Pulmonary artery endothelial cell (primary cell): ENCODE measurements at places on chromosomes 6 and 20. TPM values are rescaled to one million over a fixed set of nuclear protein-coding genes. Genes with fewer than 3 reads are reported as not detected.

DNA sequence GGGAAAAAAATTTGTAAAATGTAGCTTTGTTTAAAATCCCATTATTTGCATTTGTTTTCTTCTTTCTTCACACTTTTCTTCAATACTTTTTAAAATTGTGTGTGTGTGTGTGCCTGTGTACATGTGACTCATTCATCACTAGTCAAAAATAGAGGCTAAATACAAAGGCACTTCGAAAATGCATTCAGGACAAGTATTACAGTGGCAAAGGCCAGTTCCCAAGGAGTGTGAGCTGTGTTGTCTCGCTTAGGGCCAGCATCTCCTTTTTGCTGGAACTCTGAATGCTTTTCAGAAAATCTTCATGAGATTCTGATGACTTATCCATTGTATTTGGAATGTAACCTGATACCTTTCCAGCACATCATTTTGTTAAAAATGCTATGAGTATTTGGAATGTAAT is 288.5 kb upstream of the CNR1 start:
- DNase-seq, result no peak

DNA sequence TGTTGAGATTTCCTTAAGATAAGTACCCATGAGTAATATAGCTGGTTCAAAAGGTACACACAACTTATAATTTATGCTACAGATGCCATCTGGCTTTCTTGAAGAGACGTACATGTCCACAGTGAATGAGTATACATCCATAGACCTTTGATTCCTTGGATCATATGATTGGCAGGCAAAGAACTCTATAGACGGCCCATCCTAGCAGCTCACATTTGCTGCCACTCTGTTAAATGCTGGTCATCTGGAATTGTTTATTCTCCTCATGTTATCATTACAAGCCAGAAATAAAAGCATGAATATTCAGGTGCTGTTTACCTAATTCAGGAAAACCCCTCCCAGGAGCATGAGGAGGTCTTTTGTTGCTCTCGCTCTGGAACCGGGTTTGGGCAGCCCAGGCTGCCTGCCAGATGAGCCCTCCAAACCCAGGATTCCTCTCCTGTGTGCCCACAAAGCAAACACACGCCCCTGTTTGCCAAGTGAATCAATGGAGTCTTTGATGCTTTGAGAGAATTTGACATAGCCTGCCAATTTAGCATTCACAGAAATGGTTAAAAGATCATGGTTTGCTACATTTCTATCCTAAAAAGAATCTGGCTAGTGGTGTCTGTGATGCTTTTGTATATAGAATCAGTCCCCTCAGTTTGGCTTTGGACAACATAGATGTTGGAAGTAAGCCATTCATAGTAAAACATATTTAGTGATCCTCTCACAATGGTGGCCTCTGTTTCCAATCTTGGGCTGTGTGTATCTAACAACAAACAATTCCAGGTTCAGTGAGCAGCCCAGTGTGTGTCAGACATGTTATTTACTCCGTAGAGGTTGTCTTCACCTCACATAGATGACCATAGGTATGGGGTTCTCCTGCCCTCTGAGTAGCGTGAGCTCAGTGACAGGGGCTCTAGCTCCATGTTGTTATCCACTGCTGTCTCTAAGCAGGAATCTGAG is 17.5 kb upstream of the PLCG1 start:
- DNase-seq, result no peak

- no peak for DNase-seq
These were observed 429.6 kb downstream of the EPM2A start for GRCh38 chr6:145305670-145306069.

DNA sequence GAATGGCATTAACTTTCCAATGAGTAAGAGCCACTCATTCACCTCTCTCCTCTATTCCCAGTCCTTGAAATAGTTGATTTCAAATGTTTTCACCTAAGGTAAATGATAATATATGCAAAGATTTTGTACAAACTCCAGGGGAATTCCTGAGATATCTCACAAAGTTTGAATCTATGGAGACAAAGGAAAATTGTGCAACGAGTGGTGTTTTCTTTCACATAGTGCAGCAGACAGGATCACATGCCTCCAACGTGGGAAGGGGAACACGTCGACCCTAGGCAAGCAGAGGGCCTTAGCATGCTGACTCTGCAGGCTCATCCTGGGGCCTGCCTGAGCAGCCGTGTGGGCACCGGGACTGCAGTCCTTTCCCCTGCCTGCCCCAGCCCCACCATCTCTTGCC is 195.6 kb upstream of the THBS2 start:
- DNase-seq, result no peak

DNA sequence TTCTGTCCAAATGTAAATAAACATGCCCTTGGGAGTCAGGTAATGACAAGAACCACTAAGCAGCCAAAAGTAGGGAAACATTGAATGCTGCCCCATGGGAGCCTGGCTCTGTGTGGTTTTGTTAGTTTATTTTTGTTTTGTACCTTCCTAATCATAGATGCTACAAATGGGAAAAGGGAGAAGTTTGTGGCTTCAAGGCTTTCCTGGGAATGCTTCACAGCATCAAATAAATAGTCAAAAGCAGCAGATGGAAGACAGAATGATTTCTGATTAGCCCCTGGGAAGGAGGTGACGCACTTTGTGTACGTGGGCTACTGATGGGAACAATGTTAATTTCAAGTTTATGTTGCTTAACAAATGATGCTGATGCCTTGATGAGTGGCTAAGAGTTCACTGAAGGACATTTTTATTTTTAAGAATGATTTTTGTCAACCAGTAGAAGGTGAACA is 532.7 kb downstream of the BCKDHB start:
- no peak for DNase-seq

DNA sequence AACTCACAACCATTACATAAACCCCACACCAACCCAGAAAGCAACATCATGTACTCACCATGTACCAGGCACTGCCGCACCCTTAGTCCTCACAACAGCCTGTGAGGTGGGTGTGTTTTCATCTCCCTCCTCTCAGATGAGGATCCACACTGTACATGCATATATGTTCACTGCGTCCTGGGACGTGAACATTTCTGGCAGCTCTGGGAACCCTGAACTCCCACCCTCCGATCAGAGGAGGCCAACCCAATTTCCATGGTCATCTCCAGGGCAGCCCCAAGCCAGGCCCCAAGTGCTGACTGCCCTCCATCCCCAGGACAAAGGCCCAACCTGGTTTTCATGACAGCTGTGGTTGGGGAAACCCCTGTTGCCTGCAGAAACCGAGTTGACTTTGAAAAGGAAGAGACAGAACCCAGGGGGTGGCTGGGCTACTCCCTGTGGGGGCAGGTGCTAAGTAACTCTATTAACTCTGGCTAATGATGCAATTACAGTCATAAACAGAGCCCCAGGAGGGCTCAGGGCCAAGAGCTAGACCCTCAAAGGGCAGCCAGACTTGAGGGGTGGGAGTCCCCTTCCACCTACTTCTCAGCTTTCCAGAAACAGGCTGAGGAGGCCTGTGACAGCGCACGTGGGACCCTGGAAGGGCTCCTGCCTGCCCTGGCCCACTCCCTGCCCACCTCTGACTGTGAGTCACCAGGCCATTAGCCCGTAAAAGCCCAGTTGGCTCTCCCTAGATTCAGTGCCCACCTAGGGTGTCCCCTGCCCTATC is 2.6 kb downstream of the TFEB start:
- DNase-seq, result no peak

DNA sequence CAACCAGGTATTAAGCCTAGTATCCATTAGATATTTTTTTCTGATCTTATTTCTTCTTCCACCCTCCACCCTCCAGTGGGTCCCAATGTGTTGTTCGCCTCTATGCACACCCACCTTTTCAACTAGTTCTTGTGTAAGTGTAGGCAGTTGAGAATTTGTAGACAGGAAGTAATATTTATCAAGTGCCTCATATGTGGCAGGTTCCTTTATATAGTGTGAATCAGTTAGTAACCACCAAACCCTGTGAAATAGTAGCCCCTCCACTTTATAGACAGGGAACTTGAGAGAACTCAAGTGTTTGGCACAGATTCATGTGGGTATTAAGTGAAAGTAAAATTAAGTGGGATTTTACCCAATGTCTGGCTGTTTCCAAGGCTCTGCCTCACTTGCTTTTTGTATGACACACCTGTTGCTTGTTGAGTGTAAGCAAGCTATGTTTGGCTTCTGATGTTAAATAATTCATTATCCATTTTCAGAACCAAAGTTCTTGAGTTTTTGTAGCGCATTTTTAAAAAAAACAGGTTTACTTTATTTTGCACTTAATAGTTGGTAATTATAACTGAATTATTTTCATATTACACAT is 24.8 kb downstream of the AFDN start:
- no peak for DNase-seq

GRCh38 chr6:166443166-166443565 is 60.4 kb upstream of the MPC1 start:
- no peak for DNase-seq

DNA sequence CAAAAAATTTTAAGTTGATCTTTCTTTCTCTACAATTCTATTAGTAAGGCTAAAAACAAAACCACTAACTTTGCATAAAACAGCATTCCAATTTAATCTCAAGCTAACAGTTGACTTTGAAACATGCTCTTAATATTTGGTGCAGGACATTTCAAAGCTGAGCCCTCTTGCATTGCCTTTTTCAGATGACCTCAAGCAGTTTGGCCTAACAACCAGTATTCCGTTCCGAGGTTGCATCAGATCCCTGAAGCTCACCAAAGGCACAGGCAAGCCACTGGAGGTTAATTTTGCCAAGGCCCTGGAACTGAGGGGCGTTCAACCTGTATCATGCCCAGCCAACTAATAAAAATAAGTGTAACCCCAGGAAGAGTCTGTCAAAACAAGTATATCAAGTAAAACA is 194.0 kb downstream of the ARHGAP18 start:
- no peak for DNase-seq

GRCh38 chr6:33192105-33192646 is at the start of gene COL11A2:
Gene COL11A2, minus strand, starts transcription at chr6:33192467. Its CDS starts 227 bp downstream, at chr6:33192240.
- no peak for DNase-seq

DNA sequence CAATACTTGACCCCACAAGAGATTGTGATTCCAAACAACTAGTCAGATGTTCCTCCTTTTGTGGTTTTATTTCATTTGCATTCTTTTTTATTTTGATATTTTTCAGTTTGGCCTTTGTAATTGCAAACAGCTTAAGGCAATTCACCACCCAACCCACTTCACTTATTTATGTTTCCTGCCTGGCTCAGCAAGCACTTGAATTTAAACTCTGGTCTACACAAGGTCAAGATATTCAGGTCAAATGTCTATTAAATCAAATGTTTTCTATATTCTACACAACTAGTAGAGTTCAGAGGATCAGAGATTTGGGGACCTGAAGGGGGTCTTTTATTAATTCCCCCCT is 100.1 kb downstream of the SGK1 start:
- DNase-seq, result no peak

DNA sequence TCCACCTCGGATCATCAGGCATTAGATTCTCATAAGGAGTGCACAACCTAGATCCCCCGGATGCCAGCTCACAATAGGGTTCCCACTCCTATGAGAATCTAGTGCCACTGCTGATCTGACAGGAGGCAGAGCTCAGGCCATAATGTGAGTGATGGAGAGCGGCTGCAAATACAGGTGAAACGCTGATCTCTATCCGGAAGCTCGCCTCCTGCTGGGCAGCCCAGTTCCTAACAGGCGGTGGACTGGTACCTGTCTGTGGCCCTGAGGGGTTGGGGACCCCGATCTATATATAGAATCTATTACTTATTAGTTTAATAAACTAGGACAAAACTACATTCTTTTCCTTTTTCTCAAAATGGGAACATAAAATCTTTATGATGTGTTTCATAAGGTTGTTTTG is 741.9 kb downstream of the RFPL4B start:
- no peak for DNase-seq

- DNase-seq, result no peak
These were observed 48.6 kb upstream of the HTR1B start for GRCh38 chr6:77511860-77512259.

The HSPA1L gene
- total RNA-seq, result 0.53 and 1.9 TPM in 2 replicates

The UNC93A gene
- total RNA-seq, result not detected in 2 replicates

The ADAM33 gene
- 0.07 TPM in 1 of 2 replicates, not detected in the other for total RNA-seq

The ENPP5 gene
- not detected in 2 replicates for total RNA-seq

The F13A1 gene
- not detected in 2 replicates for total RNA-seq
